ENCODE measurements at places on chromosomes 11 and 22. TPM values are rescaled to one million over a fixed set of nuclear protein-coding genes. Genes with fewer than 3 reads are reported as not detected.
A peak's percentile ranks its signal among the peaks of the same experiment; 100 is the strongest.

The CAT gene
- polyA plus RNA-seq, result 209 TPM

DNA sequence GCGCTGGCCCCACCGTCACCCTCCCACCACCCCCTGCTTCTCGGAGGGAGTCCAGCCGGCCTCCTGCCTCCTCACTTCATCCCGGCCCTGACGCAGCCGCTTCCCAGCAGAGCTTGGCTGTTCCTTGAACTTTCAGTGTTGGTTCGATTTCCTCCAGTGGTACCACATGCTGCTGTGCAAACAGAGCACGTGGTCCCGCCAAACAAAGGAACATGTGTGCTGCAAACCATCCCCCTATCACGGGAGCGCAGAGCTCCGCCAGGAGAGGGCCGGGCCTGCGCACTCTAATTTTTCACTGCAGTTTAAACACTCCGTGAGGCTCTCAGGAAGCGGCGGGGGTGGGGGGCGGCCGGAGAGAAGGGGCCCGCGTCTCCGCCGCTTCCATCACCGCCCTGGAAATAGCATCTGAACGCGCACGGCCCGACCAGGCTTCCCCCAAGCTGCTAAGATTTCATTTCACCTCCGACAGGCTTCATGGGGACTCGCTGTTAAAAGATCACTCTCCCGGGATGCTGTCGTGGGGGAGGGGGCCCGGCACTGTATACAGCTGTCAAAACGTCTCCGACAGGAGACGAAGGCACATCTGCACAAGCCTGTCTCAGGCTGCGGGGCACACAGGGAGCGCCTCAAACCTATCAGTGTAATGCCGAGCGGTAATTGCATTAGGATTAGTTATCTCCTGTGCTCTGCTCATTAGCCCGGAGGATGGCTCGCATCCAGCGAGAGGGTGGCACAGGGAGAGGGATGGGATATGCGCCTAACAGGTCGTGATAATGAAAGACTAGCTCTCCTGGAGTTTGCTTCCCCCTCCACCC lies 269.9 kb upstream of the SORL1-AS1 start:
- peak; percentile 78 for DNase-seq

- peak; percentile 28 for DNase-seq
Observed at GRCh38 chr11:99742501-99742900, 721.8 kb downstream of the CNTN5 start.

- DNase-seq, result no peak
Observed at GRCh38 chr11:18836417-18836816, 44.8 kb upstream of the PTPN5 start.

DNA sequence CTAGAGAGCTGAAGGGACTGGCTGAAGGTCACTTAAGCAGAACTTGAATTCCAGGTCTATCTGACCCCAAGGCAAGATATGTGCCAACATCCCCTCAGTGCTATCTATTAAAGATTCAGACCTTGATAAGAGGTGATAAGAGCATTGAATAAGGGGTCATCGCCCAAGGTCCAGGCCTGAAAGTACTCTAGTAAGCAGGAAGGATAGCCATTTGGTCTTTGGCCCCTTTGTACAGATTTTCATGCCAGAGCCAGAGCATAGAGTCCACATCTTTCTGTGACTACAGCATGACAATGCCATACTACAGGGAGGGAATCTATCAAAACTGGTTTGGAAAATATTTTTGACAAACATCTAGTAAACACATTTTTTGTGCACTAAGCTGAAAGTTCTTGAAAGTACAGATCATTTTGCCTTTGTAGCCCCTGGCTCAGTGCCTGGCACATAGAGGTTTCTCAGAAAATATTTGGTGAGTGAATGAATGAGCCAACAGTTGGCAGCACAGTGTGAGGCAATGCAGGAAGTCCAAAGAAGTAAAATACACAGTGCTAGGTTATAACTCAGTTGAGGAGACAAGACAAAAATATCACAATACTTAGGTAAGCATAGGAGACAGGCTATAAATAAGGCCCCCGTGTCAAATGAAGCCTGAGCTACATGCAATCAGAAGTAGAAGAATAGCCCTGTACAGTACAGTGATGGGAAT lies 15.1 kb upstream of the RRAS2 start:
- DNase-seq, result no peak

GRCh38 chr11:62024936-62025486 lies 57.6 kb upstream of the FTH1 start:
- DNase-seq, result no peak

DNA sequence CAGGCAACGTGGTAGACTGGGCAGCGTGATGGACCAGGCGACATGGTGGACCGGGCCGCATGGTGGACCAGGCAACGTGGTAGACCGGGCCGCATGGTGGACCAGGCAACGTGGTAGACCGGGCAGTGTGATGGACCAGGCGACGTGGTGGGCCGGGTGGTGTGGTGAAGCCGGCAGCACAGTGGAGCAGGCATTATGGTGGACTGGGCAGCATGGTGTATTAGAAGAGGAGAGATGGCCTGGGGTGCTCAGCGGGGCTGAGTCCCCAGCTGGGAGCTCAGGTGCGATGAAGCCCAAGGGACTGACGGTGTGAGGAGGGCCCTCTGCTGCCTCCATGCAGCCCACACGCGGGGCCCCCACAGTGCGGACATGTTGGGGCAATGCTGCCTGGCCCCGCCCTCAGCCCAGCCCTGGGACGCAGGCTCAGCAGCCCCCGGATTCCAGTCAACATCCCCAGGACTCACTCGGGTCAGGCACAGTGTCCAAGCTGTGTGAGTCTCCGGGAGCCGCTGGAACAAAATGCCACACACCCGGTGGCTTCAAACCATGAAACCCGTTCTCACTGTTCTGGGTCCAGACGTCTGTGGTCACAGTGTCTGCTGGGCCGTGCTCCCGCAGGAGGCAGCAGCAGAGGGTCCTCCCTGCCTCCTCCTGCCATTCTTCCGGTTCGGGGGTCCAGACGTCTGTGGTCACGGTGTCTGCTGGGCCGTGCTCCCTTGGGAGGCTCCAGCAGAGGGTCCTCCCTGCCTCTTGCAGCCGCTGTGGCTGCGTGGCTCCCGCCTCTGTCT lies 1084.9 kb downstream of the BRD1 start:
- DNase-seq, result no peak

DNA sequence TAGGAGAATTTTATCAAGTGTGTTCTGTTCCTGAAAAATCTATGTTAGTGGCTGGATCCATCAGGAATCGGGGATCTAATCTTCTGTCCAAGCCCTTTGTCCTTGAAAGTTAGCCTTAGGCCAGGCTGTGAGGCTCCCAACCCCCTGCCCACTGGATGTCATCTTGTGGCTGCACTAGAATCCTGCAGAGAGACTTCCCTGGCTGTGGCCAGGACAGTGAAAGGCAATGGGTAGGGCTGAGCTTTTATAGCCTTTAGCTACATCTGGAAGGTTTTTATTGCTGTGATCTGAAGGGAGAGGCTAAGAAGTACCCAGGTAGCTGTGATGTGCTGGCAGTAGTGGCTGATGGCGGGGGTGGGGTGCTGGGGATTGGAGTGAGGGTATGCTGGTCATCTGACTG lies 2.1 kb downstream of the OAF start:
- no peak for DNase-seq

GRCh38 chr11:39772525-39773137 lies 1686.8 kb downstream of the LRRC4C start:
- no peak for DNase-seq

DNA sequence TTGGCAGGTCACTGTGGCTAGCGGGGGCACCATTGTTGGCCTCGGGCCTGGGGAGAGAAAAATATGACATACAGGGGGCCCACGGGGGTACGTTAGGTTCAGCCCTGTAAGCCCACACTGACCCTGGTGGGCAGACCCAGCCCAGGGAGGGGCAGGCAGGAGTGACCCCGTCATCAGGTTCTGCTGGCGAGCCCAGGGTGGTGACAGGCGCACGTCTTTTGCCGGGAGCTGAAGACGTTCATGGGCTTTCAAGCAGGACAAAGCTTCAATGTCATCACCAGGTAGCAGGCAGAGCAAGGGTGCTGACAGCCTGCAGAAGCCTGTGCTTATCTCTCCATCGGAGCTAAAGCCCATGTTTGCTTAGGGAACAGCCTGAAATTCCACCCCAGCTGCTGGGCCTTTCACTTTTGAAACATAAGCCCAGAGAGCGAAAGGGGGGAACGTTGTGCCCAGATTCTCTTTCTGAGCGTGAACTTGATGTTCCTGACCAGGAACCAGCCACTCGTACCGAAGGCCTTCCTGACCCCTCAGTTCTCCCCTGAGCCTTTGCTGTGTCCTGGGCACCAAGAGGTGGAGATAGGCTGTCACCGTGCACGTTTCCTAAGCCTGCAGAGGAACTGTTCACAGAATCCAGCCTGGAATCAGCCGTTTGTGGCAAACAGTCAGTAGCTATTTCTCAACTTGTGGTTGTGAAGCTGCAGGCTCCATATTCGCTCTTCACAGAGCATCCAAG lies 74.0 kb upstream of the ATXN10 start:
- DNase-seq, result no peak

DNA sequence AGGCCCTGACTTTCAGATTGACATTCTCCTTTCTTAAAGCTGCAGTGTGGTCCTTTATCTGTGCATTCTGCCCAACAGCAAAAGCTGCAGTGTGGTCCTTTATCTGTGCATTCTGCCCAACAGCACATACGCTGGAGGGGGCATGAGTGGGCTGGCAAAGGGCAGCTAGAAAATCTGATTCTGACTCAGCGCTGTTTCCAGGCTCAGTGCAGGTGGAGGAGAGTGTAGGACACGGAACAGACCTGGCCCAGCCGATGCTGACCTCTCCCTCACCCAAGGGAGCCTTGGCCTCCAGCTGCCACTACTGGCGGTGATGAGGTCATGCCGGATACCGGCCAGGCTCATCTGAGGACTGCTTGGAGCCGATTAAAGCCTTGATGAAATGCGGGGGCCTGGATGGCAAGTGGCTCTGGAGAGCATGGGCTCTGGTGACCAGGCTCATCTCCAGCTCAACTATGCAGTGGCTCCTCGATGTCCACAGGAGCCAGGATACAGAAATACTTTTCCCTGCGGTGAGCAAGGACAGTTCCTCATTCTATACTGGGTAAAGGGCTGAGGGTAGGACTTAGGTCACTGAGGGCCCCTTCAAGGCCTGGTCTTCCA lies 84.6 kb downstream of the CLPB start:
- no peak for DNase-seq

GRCh38 chr22:39236321-39237317 lies 8.2 kb downstream of the PDGFB start:
- no peak for DNase-seq

DNA sequence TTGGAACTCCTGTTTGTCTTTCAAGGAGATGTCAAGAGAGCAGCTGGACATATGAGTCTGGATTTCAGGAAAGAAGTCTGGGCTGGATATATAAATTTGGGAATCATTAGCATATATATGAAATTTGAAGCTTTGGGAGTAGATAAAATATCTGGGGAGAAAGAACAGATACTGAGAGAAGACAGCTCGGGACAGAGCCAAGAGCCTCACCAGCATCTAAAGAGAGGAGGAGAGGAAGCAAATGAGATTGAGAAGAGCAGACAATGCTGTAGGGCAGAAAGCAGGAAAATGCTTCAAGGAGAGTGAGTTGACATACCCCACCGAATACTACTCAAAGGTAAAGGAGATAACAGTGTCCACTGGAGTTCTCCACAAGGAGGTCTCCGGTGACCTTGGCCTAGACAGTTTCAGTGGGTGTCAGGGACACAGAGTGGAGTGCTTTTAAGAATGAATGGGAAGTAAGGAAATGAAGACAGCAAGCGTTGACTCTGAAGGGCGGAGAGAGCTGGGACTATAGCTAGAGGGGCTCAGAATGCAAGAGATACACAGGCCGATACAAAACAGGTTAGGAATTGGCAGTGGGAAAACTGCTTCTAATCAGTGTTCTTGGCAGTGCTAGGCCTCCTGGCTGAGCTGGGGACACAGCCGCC lies 862 bp downstream of the APBB1 start:
- no peak for DNase-seq

- no peak for DNase-seq
Observed at GRCh38 chr11:92284558-92284957, 59.9 kb downstream of the FAT3 start.

DNA sequence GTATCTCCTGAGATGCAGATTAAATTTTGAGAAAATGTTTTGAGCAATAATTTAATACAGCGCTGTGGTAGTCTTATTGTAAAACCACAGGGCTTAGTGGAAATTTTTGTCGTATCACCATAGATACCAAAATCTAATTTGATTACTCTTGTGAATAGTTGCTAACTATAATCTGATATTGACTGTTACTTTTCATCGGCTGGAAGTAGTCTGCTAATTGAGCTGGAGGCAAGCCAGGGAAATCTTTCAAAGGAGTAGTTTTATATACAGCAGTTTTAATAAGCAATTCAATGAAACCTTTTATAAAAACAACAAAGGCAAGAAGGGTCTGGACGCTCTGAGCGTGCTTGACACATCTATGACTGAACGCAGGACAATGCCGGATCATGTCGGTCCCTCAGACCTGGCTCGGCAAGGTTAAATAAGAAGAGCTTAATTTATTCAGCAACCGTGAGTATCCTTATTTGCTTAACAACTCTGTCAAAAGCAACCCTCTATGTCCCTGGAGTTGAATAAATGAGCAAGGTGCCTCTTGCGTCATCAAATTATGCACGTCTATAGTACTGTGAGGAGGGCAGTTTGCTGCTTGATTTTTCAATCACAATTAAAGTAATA lies 121.2 kb downstream of the NCAM1 start:
- DNase-seq, result no peak

DNA sequence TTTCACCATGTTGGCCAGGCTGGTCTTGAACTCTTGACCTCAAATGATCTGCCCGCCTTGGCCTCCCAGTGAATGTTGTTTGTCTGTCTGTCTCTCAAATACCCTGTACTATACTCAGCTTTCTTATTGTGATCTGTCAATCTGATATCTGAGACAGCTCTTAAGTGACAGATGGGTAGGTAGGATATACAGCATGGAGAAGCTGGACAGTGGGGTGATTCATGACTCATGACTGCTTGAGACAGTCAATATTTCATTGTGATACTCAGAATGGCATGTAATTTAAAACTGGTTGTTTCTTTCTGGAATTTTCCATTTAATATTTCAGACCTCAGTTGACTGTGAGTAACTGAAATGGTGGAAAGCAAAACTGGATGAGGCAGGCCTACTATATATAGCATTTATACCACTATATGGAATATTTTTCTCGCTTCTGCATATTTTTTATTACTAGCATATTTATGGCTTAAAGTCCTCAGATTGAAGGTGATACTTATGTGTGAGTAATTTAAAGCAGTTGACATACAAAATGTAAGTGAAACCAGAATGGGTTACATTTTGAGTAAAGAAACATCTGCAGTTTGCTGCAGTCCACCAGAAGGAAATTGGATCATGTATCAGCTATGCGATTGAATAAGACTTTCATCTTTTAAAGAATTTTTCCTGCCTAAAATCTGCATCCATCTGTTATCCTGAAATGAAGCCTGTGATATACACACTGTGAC lies 22.3 kb downstream of the ARHGAP42 start:
- DNase-seq, result no peak

DNA sequence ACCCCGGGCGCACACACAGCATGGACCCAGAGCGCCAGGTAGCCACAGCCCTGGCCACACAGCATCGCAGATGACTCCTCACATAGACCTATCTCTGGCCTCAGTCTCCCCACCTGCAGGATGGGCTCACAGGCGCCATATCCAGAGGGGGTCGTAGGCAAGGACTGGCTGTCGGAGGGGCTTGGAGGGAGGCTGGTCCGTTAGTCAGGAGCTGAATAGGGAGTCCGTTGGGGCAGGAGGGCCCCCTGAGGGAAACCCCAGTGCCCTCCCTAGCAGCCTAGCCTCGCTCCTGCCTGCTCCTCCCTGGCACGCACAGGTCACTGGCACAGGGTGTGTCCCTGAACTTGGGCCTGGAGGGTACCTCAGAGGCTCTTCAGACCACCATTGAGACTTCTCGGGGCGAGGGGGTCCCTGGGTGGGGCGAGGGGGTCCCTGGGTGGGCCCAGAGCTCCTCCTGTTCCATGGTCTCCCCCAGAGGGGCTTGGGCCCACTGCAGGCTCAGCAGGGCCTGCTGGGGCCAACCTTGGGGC lies 2.0 kb downstream of the PLXNB2 start:
- no peak for DNase-seq
